ENCODE measurements at places on chromosomes 6 and 20.

- no peak for DNase-seq
Observed at GRCh38 chr6:76803038-76803580, 660.2 kb downstream of the HTR1B start.

DNA sequence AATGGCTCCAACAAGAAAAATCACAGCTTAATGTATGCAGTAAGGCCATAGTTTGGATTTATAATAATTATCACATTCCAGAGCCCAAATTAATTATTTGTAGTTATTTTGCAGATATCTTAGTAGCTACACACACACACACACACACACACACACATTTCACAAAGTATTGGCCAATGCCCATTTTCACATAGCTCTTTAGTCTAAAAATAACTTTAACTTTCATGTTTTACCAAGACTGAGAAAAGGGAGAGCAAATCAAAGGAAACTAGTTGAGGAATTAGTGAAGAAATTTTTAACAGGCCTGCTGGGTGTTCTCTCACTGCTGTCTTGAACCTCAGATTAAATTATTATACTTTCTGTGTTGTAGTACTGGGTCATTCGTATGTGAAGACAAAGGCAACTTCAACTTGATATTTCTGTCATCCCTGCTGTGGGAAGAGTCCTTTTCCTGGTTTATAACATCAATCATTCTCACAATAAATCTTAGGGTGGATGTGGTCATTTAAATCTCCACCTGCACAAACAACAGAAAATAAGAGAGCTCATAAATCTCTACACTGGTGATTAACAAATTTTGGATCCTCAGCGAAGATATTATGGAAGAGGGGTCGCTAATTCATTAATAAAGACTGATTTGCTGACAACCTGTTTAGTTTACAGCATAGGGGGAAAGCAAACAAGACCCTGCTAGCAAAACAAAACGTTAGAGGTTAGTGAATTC lies 1.6 kb upstream of the TCF21 start:
- DNase-seq: no peak

GRCh38 chr6:16291739-16292138 lies 53.4 kb downstream of the GMPR start:
- no peak for DNase-seq

GRCh38 chr6:29758761-29759160 lies 35.5 kb downstream of the HLA-F start:
- no peak for DNase-seq

GRCh38 chr20:48717095-48717672 lies 110.6 kb downstream of the PREX1 start:
- DNase-seq: no peak

DNA sequence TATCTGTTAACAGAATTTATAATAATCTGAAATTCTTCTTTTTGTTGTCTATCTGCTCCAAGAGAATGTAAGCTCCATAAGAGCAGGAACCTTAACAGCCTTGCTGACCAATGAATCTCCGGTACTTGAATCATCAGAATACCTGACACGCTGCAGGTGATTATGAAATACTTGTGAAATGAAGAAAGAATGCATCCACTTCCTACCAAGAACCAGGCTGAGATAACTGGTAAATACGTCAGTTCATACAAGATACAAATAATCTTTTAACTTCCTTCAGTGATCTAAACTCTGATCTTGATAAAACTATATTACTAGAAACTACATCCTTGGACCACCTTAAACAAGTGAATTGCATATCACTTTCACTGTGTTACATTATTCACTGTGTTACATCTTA lies 116.2 kb downstream of the MAP3K5 start:
- no peak for DNase-seq

- DNase-seq: no peak
Observed at GRCh38 chr6:85015396-85015990, 251.1 kb upstream of the TBX18 start.

DNA sequence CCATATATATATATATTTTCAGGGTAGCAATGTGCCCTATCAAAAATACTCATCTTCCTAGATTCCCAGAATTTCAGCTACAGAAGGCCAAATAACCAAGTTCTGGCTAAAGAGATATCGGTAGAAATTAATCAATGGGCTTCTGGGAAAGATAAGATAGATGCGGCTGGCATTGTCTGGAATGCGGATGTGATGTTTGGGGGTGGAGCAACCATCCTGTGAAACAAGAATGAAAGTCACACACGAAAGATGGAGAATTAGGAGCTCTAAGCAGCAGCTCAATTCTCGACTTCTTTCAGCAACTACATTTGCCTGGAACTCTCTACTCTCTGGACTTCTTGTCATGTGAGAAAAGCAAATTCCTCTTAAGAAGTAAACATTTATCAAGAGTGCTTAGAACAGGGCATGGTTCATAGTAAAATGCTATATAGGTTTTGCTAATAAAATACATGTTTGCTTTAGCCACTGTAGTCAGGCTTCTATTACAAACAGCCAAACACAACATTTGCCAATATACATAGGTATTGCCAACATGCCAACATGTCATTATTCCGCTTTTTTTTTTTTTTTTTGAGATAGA lies 90.8 kb downstream of the CLIC5 start:
- DNase-seq: no peak

All from stimulated activated CD4-positive, alpha-beta T cell treated with anti-CD3 and anti-CD28 coated beads, Interleukin-12 subunit alpha, Interleukin-12 subunit beta, amount 100 ng/mL, for 48 hours (primary cell).